ENCODE measurements at places on chromosomes 7 and 10.

GRCh38 chr10:114967071-114967470 lies 29.1 kb downstream of the TRUB1 start:
- DNase-seq, result no peak

DNA sequence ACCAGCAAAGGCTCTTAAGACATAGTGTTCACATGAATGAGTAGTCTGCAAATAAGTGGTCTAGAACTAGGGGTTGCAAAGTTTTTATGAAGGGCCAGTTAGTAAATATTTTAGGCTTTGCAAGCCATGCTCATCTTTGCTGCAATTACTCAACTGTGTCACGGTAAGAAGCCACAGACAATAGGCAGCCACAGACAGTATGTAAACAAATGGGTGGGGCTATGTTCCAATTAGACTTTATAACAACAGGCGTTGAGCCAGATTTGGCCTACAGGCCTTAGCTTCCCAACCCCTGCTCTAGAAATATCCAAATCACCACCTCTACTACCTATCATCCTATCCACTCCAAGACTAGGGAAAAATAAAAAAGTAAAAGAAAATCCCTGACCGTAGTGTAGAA lies 9.2 kb downstream of the IKZF5 start:
- DNase-seq, result no peak

GRCh38 chr7:87833130-87833529 lies 43.0 kb downstream of the SLC25A40 start:
- DNase-seq, result no peak

- no peak for DNase-seq
These were observed 559.0 kb upstream of the NRP1 start for GRCh38 chr10:33893506-33893905.

DNA sequence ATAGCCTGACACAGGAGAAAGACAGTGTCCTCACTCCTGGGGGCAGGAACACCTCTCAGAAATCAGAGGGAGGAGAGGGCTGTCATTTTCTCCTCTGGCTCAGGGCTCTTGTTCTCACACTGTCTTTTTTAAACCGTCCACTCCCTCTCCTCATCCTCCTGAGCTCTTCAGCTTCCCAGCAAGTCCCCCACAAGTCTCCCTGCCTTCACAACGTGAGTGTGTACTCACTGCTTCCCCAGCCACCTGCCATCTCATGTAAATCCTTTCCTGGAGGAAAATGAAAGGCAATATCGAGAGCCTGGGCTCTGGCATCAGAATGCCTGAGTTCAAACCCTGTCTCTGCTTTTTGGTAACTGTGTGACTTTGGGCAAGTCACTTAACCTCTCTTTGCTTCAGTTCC lies 5.7 kb downstream of the LLCFC1 start:
- DNase-seq, result no peak

- no peak for DNase-seq
These were observed 87.9 kb downstream of the FZD1 start for GRCh38 chr7:91352091-91352490.

DNA sequence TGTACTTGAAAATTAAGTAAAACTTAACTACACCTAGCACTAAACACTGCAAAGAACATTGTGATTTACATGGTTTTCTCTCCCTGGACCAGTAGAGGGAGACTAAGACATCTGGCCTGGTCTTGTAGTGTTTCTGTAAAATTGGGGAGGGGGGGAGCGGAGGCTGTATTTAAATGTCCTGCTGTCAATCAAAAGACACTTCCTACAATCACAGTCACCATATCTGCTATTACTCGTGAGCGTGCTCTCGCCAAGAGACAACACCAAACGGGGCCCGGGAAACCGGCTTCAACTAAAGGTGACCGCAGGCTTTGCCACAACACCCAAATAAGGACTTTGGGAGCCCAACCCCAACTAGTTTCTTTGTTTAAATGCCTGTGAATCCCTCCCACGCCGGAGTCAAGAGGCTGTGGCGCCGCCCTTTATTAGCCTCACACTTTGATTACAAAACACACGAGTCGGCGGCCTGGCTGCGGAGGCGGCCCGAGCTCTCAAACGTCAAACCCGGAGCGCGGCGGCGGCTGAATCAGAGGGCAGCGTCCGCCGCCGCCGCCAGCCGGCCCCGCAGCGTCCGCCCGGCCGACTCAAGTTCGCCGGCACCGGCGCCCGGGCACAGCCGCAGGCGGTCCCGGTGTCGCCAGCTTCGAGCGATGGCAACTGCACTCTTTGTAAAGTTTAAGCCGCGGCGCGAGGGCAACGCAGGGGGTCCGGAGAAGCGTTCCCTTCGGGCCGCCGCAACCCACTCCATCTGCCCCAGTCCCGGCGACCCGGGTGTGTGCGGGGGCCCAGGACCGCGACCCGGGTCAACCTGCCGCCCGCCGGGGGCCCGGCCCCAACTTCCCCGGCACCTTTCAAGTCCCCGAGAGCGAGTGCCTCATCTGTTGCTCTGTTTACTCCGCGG lies 1.3 kb downstream of the KDM7A start:
- DNase-seq, result peak; percentile 94

DNA sequence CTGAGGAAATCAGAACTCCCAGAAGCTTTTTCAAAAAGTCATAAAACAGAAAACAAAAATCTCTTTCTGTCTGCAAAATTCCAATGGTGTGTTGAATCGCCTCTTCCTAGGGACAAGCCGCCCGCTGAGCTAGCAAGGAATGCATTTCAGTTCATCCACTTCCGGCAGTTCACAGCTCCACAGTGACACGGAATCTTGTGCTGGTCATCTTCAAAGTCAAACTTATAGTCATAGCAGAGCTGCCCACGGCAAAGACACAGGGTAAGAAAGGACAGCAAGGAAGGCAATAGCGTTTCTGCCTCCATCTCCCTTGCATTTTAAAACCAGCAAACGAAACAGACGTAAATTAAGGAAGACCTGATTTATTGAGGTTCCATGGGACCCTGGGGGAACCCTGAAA lies 111.2 kb downstream of the GALNT11 start:
- no peak for DNase-seq

GRCh38 chr7:154415709-154416399 lies 363.7 kb downstream of the DPP6 start:
- no peak for DNase-seq

GRCh38 chr10:96505150-96506136 lies 8.3 kb downstream of the TLL2 start:
- no peak for DNase-seq

GRCh38 chr7:138316421-138317043 lies 143.5 kb upstream of the TRIM24 start:
- no peak for DNase-seq

- no peak for DNase-seq
These were observed 9.1 kb downstream of the LOXL4 start for GRCh38 chr10:98258683-98259454.

DNA sequence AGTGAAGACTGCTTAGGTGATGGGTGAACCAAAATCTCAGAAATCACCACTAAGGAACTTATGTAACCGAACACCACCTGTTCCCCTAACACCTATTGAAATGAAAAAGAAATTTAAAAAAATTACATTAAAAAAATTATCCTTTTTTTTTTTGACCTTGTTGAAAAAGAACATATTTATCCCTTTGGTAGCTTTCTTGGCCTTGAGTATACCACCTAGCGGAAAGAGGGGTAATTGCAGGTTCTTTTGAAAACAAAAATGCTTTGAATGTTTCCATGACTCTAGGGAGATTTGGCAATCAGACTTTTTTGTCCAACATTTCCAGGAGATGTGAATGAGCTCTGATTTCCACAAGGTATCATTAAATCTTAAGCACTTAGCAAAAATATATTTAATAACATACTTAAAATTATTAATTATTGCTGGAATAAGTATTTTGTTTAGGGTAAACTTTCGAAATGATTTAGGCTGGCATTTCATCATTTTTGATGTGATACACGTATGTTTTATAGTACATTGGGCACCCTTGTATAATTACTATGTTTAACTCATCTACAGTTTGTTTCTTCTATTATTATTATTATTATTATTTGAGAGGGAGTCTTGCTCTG lies 47.0 kb upstream of the ELMO1 start:
- DNase-seq, result peak; percentile 37

- peak; percentile 86 for DNase-seq
These were observed at the start of gene PITX3 for GRCh38 chr10:102241444-102242117. PITX3 (minus strand) TSS chr10:102241512; CDS start chr10:102232080, 9,432 bp downstream.

DNA sequence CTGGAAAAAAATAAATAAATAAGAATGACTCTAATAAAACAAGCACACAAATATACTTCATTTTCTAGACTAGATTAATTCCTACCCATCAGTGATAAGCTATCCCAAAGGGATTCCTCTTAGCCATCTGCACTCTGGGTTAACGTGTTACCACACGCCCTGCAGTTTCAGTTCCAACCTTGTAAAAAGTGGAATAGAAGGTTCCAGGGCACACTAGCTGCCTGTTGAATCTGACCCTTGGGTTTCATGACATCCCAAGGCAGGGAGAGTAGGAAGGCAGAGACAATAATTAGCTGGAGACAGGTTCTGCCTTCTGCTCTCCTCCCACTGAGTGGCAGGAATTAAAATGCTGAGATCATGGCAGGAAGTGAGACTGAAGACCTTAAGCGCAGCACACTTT lies 33.5 kb downstream of the SLC37A3 start:
- DNase-seq, result no peak

DNA sequence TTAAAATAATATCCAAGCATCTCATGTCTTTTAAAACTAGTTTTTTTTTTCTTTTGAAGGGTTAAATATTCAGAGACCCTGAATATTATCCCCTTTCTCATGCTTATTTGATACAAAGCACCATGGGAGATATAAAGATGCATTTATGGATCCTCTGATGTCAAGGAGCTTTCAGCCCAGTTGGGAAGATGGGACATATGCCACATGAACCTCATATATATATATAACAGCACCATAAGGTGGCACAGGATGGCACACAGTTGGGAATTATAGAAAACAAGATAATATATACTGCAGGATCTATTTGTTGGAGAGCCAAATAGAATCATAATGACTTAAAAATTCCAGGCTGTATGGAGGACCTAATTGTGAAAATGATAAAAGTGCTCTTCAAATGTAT lies 185.4 kb upstream of the IMMP2L start:
- DNase-seq, result no peak

- DNase-seq, result no peak
These were observed 1158.4 kb upstream of the AUTS2 start for GRCh38 chr7:68439897-68440296.

DNA sequence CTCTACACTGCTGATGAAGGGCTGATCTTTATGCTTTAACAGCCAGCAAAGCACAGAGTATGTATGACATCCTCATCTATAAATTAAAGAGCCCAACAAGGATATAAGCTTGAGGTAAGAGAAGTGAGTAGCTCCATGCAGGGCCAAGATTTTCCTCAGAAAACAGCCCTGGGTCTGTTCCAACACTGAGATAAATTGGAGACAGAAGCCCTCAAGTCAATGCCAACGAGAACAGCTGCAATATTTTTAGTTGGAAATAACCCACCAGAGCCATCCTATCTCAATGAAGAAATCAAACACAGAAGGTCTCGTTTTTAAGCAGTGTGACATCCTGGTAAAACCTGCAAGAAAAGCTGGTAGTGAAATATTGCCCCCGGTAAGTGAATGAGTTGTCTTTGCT lies 297.0 kb upstream of the AUTS2 start:
- DNase-seq, result no peak

GRCh38 chr7:115033917-115034459 lies 112.1 kb downstream of the MDFIC start:
- DNase-seq, result no peak

- DNase-seq, result no peak
These were observed 394.7 kb downstream of the TFEC start for GRCh38 chr7:115635876-115636275.

- no peak for DNase-seq
These were observed 51.9 kb downstream of the CLRN3 start for GRCh38 chr10:127840884-127841283.

- DNase-seq, result no peak
These were observed 55.6 kb downstream of the NRF1 start for GRCh38 chr7:129667116-129667515.

DNA sequence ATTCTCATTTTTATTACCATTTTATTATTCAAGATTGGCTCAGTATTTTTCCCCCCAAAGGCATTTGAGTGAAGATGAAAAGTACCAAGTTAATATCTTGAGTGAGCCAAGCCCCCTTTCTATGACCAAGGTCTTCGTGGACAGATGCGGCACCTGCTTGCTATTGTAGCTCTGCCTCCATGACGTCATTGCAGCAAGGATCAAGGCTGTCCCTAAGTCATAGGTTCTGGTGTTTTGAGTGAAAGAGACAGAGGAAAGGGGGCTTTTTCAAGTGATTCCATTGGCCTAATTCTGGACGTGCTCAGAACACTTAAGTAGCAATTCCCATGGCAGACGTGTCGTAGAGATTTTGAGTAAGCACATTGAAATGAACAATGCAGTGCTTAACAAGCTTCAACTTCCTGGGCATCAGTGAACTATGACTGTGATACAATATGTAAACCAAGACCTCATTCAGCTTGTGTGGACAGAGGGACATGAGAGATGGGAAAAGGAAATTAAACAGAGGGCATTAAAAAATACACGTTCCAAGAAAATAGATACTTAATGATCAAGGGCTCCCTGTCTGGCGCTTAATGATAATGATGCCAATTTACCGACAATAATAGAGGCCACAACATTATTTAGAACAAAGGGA lies 248.7 kb upstream of the NPVF start:
- DNase-seq, result no peak

DNA sequence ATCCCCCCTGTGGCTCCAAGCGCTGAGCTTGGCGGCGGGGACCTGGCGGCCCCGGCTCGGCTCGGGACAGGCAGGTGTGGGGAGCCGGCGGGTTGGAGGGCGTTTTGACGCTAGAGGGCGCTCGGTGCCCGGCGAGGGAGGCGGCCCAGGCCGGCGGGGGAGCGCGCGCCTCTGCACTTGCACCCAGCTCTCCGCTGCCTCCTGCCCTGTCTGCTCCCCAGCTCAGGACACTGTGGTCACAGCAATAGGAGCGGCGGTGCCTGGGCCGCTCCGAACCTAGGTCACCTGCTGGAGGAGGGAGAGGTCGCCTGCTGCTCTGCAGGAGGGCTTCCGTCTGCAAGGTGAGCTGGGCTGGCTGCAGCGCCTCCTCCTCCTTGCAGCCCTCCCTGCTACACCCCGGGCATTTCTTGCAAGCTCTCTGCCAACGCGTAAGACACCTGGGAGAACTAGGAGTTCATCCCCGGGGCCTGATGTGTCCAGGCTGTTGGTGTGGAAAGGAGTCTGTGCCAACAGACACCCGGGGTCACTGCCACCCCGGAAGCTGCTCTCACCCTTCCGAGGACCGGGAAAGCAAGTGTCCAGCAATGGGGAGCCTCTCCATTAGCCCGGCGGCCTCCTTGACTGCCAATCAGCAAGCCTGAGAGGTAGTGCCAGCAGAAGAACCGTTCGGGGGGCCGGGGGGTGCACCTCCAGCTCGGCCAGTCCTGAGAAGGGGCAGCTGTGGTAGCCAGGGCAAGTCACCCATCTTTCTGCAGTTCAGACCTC lies 620.4 kb downstream of the GALNT17 start:
- DNase-seq, result peak; percentile 38

GRCh38 chr7:95736635-95737034 lies 35.7 kb upstream of the DYNC1I1 start:
- no peak for DNase-seq

DNA sequence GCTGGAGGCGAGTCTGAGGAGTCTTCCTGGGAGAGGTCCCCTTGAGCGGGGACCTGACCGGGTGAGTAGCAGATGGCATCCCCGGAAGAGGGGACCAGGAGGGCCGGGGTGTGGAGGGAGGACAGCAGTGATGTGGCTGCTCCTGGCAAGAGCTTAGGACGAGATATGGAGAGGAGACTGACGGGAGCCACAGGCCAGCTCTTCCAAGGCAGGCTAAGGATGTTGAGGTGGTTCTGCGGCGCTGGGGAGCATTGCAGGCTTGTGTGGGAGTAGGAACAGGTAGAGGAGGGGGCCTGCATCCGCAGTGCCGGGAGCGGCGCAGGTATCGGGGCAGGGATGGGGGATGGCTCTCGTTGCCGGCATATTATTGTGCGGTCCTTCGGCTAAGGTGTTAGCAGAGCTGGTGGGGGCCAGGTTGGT lies 76.7 kb upstream of the ANLN start:
- no peak for DNase-seq

- DNase-seq, result no peak
These were observed 30.1 kb upstream of the TNPO3 start for GRCh38 chr7:129084801-129085551.

Measured in NCI-H460 (cell line).